ENCODE measurements at places on chromosomes 16 and 17. TPM values are rescaled to one million over a fixed set of nuclear protein-coding genes. Genes with fewer than 3 reads are reported as not detected.

GALR2 gene
- 0.17 TPM for total RNA-seq

DNA sequence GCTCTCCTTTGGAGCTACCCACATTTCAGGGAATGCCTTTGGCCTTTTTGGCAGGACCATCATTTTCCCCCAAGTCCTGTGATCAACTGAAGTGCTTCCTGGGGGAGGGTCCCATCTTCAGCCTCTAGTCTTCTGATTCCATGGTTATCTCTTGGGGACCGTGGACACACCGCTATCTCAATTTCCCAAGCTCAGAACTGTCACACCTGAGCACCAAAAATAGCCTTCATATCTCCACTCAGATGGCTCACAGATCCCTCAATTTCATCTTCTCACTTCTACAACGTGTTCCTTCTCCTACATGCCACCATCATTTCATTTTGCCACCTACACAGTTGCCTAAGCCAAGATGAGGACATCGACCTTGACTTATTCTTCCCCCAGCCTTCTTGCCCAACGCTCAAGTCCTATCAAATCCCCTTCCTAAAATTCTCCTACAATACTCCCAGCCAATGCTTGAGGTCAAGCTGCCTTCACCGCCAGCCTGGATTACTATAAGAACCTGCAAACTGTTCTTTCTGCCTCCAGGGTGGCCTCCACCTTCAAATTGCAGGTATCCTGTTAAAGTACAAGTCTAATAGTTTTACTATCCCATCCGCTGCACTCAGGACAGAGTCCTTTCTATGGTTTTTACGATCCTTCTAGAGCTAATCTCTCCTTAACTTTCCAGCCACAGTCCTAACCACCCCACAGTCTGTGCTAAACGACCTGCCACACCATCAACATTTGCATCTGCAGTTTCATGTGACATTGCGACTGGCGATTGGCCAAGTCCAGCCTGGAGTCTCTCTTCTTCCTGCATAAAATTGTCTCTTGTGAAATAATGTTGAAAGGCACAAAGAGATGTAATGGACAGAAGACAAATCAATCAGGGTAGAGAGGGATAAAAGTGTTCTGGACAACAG, 6.2 kb downstream of the ATP6V0D1 start:
- no peak for DNase-seq

- no peak for DNase-seq
Observed at GRCh38 chr17:69762766-69763165, 312.3 kb upstream of the KCNJ16 start.

DNA sequence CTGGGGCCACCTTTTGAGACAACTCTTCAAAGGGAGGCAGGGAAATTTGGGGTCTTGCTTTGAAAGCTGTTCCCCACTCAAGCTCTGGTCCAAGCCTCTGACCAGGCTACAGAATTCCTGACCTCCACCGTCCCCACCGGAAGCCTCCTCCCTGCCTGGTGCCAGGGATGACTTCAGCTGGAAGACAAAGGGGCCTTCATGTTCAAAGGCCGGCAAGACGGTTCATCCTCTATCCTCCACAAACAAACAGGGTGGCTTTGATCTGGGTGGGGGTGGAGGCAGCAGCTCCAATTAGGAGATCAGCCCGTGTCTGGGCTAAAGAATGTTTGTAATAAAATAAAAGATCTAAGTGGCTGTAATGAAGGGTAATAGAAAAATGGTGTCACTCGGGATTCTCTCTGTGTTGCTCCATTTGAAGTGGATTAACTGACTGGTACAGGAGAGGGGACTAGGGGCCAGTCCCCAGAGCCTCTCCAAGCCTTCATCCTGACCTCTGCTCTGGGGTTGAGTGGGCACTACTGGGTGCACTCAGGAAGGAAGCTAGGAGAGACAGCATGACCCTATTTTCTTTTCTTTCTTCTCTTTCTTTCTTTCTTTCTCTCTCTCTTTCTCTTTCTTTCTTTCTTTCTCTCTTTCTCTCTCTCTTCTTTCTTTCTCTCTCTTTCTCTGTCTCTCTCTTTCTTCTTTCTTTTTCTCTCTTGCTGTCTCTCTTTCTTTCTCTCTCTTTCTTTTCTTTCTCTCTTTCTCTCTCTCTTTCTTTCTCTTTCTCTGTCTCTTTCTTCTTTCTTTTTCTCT, 27.5 kb upstream of the NKD1 start:
- DNase-seq = no peak

- DNase-seq = no peak
Observed at GRCh38 chr17:77579131-77579530, 379.4 kb upstream of the TNRC6C start.
